ENCODE measurements at places on chromosomes 11 and 22. TPM values are rescaled to one million over a fixed set of nuclear protein-coding genes. Genes with fewer than 3 reads are reported as not detected.

DNA sequence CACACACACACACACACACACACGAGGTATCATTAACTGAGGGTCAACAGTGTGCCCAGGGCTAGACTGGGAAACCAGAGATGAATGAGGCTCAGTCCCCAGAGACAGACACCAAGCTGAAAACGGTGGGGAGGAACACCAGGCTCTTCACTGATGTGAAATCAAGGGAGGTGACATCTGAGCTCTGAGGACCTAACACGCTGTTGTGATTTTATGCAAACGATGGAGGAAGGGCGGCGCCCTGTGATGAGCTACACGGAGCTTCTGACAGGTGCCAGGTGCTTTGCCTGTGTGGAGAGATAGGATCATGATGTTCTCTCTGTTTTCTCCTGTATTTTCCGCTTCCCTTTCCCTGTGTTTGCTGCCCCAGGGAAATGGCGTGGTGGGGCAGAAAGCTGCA, 6.5 kb upstream of the CYB5R3 start:
- H3K4me3 ChIP-seq = no peak overlapping the region
- H3K27ac ChIP-seq = no peak overlapping the region
- peaks cover 2% of the 10 kb centered on the region for H3K27me3 ChIP-seq
- peaks cover 13% of the 10 kb centered on the region for H3K4me1 ChIP-seq

GRCh38 chr11:44804449-44805437, 78.0 kb downstream of the TSPAN18 start:
- no peak for DNase-seq
- peaks cover 3% of the 10 kb centered on the region for H3K27me3 ChIP-seq
- H3K4me1 ChIP-seq = peaks cover 15% of the 10 kb centered on the region
- H3K4me3 ChIP-seq = no peak overlapping the region
- no peaks in the 10 kb centered on the region for H3K36me3 ChIP-seq

- H3K4me3 ChIP-seq = no peak overlapping the region
- no peaks in the 10 kb centered on the region for H3K27me3 ChIP-seq
- no peak overlapping the region for H3K27ac ChIP-seq
Observed at GRCh38 chr11:130024361-130024760, 21.7 kb upstream of the PRDM10 start.

DNA sequence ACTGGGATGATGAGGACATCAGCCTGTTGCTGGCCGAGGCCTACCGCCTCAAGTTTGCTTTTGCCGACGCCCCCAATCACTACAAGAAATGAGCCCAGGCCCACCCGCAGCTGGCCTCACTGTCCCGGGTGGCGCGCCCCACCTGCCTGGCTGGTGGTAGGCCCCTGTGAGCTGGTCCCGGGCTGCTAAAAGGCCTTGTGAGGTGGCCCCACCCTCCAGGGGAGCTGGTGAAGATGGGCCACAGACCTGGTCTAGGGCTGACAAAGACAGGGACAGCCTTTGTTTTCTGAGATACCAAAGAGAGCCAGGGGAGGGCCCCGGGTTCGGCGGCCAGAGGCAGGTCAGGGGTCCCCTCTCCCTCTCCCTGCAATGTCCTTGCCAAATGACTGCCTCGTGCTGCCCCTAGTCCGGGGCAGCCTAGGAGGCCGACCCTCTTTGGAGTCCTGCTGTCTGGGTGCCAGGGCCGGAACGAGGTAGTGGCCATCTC, 411.1 kb downstream of the TBC1D22A start:
- H3K36me3 ChIP-seq = peaks cover 10% of the 10 kb centered on the region
- no peaks in the 10 kb centered on the region for H3K27me3 ChIP-seq
- no peak overlapping the region for H3K4me3 ChIP-seq
- H3K4me1 ChIP-seq = no peaks in the 10 kb centered on the region

- no peak for DNase-seq
- no peaks in the 10 kb centered on the region for H3K36me3 ChIP-seq
- no peak overlapping the region for H3K27ac ChIP-seq
- H3K27me3 ChIP-seq = peaks cover 39% of the 10 kb centered on the region
- no peak overlapping the region for H3K4me3 ChIP-seq
Observed at GRCh38 chr11:64067230-64067993, 31.7 kb downstream of the FLRT1 start.

DNA sequence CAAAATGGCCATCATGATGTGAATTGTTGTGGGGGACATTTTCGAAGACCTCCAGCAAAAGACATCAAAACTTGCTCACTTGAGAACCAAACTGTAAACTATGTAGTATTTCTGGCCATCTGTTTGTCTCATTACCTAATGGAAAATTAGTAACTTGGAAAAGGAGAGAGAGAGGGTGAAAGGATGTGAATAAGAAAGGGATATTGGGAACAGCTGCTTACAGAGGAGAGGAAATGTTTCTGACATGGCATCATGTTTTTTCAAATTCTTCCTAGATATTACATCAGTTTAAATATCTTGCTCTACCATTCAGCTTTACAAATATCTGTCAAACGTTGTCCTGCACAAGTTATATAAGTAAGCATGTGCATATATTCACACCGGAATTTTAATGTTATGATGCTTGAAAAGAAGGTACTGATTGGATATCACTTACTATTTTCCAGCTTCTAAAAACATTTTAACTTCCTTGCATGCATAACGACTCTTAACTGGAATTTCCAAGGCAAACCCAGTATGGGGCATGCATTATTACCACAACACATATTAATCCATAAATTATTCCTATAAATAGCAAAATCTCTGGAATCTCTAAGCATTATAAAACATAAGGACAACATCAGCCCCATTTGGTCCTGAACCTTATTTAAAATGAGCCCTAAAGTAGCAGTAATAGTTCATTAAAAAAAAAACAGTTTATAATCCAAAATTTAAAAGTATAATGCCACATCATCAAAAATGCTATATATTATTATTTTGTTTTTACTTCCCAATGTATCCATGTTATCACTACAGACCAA, 20.0 kb downstream of the GUCY1A2 start:
- H3K4me3 ChIP-seq = no peak overlapping the region
- H3K4me1 ChIP-seq = peaks cover 35% of the 10 kb centered on the region
- H3K36me3 ChIP-seq = peaks cover under 1% of the 10 kb centered on the region
- no peaks in the 10 kb centered on the region for H3K27me3 ChIP-seq
- H3K27ac ChIP-seq = no peak overlapping the region
- no peak for DNase-seq

- DNase-seq = no peak
- H3K4me1 ChIP-seq = peaks cover 8% of the 10 kb centered on the region
- no peaks in the 10 kb centered on the region for H3K36me3 ChIP-seq
Observed at GRCh38 chr22:32780726-32781310, 20.7 kb upstream of the TIMP3 start.

DNA sequence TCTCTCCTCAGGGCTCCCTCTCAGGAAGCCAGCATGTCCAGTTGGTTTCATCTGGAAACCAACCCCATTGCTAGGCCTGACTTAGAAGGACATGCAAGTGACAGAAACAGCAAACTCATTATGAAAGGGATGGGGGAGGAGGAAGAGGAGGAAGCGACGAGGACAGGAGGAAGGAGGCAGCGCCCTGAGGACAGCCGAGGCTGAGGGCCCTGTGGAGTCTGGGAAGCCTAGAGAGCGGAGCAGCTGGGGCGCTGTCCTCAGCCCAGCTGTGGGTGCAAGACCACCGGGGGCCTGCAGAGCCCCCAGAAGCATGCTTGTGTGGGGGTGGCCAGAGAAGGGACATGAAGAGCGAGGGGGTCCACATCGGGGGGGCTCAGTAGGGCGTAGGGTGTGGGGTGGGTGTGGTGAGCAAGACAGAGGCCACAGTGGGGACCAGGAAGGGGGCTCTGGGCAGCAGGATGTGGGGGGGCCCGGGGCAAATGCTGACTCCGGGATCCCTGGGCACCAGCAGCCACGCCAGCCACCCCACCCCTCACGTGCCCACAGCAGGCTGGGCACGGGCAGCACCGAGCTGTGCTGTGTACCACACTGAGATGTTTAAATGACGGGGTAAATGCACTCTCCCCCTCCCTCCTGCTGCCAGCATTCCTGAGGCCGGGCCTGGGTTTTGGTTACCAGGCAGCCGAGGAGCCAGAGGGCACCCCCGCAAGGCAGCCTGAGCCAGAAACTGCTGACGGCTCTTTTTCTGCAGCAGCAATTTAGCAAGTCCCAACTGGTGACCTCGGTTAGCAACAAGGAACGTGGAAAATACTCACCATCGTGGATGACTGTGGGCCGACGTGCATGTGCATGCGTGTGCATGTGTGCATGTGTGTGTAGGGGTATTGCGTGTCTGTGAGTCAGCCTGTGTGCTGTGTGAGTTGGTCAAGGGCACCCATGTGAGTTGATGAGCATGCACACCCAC, 82.7 kb upstream of the LINC01488 start:
- no peak overlapping the region for H3K27ac ChIP-seq
- no peak overlapping the region for H3K4me3 ChIP-seq
- H3K36me3 ChIP-seq = no peaks in the 10 kb centered on the region
- no peak for DNase-seq

DNA sequence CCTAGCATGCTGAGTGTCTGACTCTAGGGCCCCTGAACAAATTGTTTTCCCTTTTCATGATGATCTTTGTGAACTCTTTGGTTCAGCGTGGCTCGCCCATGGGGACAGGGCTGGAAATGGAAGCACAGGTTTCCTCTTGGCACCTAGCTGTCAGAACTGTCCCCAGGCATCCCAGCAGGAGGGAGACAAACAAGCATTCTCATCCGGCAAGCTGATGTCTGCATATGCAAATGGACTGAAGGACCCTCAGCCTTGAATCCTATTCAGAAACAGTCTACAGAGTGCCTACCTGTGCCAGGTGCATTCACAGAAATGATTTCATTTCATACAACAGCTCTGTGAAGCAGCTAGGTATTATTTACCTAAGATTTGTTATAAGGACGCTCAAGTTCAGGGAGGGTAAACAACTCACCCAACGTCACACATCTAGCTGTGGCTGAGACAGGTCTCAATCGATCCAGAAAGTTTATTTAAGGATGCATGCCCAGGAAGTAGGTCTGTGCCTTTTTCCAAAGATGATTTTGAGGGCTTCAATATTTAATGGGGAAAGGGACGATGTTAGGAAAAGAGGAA, 176.4 kb downstream of the KIRREL3 start:
- H3K27ac ChIP-seq = peak overlapping the region; percentile 1
- peaks cover 74% of the 10 kb centered on the region for H3K27me3 ChIP-seq
- no peak for DNase-seq
- no peak overlapping the region for H3K4me3 ChIP-seq

DNA sequence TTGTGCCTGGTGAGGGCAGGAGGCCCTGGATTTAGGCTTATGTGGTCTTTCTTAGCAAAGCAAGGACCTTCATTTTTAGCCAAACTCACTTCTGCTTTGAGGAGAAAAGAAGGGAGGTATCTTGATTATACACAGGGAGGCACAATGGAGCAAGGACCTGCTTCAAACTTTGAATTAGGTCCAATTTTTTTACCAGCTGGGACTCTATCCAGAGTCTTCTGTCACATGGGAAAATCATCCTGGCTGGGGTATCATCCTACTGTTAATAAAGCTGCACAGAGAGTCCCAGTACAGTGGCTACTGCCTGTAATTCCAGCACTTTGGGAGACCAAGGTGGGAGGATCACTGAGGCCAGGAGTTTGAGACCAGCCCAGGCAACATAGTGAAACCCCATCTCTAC, 87.8 kb downstream of the CWC15 start:
- no peak for DNase-seq
- H3K4me1 ChIP-seq = no peaks in the 10 kb centered on the region
- H3K36me3 ChIP-seq = peaks cover 31% of the 10 kb centered on the region
- no peaks in the 10 kb centered on the region for H3K27me3 ChIP-seq
- no peak overlapping the region for H3K4me3 ChIP-seq
- H3K27ac ChIP-seq = no peak overlapping the region

DNA sequence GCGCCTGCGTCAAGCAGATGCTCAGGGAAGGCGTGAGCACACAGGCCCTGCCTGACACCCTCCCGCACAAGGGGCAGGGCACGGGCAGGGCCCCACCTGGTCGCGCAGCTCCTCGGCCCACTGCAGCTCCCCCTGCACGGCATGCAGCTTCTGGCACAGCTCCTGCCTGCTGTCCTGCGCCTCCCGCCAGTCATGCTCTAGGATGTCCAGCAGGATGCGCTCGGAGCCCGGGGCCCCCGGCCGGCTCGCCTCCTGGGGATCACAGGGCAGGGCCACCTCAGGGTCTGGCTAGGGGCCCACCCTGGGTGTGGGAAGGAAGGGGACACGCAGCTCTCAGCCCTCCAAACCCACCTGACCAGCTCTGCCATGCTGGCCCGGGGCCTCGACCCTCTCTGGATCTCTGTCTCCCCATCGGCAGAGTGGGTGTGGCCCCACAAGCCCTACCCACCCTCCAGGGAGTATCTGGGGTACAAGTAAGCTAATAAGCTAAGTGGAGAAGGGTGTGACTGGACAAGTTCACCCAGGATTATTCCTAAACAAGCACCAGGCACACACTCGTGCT, 10.7 kb downstream of the CARD10 start:
- peaks cover 14% of the 10 kb centered on the region for H3K36me3 ChIP-seq
- no peak for DNase-seq
- peaks cover 48% of the 10 kb centered on the region for H3K4me1 ChIP-seq
- no peak overlapping the region for H3K4me3 ChIP-seq
- no peaks in the 10 kb centered on the region for H3K27me3 ChIP-seq
- H3K27ac ChIP-seq = peak overlapping the region; percentile 94

DNA sequence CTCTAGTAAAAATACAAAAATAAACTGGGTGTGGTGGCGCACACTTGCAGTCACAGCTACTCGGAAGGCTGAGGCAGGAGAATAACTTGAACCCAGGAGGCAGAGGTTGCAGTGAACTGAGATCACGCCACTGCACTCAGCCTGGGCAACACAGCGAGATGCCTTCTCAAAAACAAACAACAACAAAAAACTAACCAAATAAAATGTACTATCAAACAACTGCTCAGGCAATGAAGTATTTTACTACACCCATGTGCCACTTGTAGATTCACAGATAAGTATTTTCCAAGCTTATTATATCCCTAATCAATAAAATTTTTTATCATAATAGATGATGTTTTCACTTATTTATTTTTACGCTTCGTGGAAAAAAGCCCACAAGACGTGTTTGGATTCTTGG, 924 bp downstream of the C11orf65 start:
- peaks cover 2% of the 10 kb centered on the region for H3K36me3 ChIP-seq
- H3K4me3 ChIP-seq = peak overlapping the region; percentile 98
- H3K4me1 ChIP-seq = peaks cover 14% of the 10 kb centered on the region
- peak overlapping the region; percentile 100 for H3K27ac ChIP-seq
- no peaks in the 10 kb centered on the region for H3K27me3 ChIP-seq

IL17REL gene
- total RNA-seq = not detected

C1QTNF5 gene
- 0.31 TPM for total RNA-seq

HEPN1 gene
- not detected for total RNA-seq

ARHGAP20 gene
- 0.07 TPM for total RNA-seq
